ENCODE measurements at places on chromosomes 7 and 10.

- no peak for DNase-seq
These were observed 14.5 kb downstream of the LIMK1 start for GRCh38 chr7:74097937-74098614.

DNA sequence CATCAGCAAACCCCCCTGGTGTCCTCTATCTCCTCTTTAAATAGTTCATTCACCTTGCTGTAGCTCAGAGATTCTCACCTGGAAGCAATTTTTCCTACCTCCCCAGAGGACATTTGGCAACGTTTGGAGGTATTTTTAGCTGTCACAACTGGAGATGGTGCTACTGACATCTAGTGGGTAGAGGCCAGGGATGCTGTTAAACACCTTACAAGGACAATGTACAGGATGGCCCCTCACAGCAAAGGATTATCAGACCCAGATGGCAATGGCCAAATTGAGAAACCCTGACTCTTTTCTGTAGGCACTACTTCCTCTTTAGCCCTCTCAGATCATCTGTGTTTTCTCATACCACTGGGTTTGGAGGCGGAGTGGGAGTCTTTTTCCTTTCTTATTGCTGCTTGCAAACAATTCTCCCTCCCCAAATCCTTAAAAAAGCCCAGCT is 13.2 kb upstream of the TRA2A start:
- DNase-seq: no peak

- no peak for DNase-seq
These were observed 71.7 kb upstream of the DOCK1 start for GRCh38 chr10:126833542-126833941.

GRCh38 chr7:129494041-129494440 is 8.3 kb upstream of the SMKR1 start:
- no peak for DNase-seq

- no peak for DNase-seq
These were observed 1182.8 kb downstream of the SORCS1 start for GRCh38 chr10:105981679-105982078.

GRCh38 chr7:129825209-129825970 is 127.4 kb downstream of the UBE2H start:
- DNase-seq: peak; percentile 72

GRCh38 chr10:80296942-80297341 is 7.5 kb upstream of the MAT1A start:
- DNase-seq: no peak

GRCh38 chr10:5630112-5630436 is 36.3 kb downstream of the ASB13 start:
- no peak for DNase-seq

- DNase-seq: no peak
These were observed 123.4 kb downstream of the REEP3 start for GRCh38 chr10:63644418-63645142.

- DNase-seq: no peak
These were observed 533.5 kb downstream of the PTPRN2 start for GRCh38 chr7:158054081-158054480.

- DNase-seq: no peak
These were observed 35.3 kb downstream of the MTPAP start for GRCh38 chr10:30313579-30314350.

GRCh38 chr7:114519240-114519639 is 104.6 kb downstream of the FOXP2 start:
- DNase-seq: no peak

DNA sequence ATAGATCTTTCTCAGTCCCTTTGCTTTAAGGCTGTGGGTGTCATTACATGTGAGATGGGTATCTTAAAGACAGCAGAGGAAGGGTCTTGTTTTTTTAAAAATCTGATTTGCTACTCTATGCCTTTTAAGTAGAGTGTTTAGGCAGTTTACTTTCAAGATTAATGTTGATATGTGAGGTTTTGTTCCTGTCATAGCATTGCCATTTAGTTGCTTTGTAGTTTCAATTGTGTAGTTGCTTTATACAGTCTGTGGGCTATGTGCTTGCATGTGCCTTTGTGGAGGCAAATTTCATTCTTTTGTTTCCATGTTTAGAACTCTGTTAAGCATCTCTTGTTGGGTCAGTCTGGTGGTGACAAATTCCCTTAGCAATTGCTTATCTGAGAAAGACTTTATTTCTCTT is 54.6 kb downstream of the ZNF783 start:
- no peak for DNase-seq

DNA sequence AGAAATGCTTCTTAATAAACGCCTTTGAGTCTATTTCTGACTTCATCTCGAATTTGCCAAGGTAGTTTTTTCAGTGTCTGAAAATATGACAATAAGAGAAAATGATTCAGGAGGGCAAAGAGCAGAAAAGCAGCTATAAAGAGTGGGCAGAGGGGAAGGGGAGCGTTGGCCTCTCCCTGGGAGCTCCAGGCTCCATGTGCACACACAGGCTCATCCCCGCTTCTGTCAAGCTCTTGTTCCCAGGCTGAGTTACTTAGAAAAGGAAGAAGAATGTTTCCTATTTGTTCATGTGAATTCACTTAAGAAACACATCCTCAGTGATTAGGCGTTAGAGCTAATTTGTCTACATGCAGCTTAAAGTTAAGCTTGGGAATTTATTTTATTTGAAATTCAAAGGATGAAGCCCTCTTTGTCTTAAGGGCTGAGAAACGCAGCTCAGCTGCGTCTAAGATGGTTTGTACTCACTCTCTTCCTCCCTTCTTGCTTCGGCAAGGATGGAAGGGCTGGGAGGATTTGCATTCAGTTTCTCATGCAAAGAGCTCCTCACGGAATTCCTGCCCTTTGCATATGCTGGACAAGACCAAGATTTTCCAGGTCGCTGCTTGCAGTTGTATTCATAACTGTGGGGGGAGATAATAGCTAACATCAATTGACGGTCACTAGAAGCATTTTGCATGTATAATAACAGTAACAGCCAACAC is 29.0 kb upstream of the ATXN7L1 start:
- DNase-seq: no peak

DNA sequence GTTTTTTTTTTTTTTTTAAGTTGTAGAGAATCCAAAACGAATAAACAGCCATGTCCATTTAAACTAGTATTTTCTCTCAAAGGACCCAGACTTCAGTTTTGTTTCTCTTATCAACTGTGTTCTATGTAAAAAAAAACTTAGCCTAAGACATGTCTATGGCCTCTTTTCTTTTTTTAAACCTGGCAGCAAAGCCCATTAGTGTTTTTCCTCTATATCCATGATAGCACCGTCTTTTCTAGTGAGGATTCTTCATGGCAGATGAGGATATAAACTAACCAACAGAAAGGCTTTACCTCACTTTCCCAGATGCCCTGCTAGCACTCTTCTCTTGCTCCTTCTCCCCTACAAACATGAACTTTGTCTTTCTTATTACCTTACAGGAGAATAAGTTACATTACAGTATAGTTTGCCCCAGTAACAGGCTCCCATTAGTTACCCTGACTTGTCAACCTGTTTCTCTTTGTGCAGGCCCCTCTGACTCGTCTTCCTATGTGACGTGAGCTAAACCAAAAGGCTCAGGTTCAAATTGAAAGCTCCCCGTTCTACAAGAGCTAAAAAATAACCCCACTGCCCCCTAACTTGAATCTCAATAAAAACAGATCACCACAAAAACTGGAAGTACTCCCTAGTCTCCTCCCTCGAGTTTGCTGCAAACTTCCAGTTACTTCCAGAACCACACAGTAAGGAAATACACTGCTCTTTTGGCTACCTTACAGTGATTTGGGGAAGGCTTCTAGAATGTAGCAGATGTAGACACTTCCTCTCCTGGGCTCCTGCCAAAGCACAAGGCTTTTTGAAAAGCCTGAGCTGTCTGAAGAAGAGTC is 20.1 kb downstream of the P4HA1 start:
- no peak for DNase-seq
